ENCODE measurements at places on chromosomes 7 and 10.

DNA sequence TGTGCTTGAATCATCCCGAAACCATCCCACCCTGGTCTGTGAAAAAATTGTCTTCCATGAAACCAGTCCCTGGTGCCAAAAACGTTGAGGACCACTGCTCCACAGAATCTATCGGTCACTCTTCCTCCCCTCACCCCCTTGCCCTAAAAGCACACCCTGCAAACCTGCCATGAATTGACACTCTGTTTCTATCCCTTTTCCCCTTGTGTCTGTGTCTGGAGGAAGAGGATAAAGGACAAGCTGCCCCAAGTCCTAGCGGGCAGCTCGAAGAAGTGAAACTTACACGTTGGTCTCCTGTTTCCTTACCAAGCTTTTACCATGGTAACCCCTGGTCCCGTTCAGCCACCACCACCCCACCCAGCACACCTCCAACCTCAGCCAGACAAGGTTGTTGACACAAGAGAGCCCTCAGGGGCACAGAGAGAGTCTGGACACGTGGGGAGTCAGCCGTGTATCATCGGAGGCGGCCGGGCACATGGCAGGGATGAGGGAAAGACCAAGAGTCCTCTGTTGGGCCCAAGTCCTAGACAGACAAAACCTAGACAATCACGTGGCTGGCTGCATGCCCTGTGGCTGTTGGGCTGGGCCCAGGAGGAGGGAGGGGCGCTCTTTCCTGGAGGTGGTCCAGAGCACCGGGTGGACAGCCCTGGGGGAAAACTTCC, 784 bp upstream of the SERPINE1 start:
- DNase-seq = no peak

DNA sequence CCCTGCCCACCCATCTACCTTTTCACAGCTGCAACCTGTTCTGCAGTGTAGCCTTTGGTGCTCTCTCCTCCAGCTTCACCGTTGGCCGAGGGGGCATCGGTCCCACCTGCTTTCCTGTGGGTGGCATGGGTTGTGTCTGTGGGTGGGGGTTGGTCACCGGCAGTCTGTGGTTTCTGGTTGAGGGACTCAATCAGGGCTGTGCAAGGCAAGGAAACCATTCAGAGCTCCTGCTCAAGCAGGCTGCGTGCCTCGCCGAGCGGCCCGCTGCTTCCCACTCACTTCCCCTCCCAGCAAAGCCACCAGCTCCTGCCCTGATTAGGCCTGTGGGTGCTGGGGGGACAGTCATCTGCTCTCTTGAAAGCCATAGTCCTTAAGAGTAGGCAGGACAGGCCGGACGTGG, 9.8 kb downstream of the DNAJB12 start:
- no peak for DNase-seq

DNA sequence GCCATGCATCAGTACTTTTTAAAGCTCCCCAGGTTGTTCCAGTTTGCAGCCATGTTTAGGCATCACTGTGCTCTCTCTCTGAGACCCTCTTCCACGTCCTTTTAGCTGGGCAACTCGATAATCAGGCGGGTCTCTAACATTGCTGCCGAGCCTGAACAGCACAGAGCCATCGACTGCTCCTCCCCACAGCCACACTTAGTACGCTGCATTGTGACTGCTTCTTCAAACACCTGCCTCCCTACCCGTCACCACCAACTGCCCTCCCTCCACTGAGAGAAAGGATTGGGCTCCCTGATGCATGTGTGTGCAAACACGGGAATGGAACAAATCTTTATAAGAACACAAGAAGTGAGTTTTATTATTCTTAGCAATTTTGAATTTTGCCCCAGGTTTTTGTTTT, 11.4 kb upstream of the TACR2 start:
- no peak for DNase-seq

DNA sequence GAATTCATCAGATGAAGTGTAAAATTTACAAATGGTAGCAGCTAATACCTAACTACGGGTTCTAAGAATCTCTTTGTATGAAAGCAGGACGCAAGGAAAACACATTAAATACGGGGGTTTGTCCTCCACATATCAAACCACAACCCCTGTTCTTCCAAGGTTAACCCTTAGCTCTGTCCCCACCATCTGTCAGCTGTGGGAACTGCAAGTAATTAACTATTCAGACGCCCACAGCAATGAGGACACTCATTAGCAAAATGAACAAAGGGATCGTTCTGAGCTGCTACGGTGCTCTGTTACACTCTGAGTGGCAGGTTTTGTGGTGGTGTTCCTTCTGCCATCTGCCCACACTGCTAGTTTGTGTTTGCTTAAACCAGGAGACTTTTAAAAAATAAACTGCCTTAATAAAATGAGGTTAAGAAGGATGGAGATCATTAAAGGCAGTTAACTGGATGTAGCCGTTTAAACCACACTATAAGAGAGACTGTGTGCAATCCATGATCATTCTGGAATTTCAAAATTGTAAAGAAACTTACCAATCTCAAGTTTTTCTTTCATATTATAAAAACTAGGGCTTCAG, 51.4 kb downstream of the C10orf67 start:
- no peak for DNase-seq
